ENCODE measurements at places on chromosomes 11 and 22.

DNA sequence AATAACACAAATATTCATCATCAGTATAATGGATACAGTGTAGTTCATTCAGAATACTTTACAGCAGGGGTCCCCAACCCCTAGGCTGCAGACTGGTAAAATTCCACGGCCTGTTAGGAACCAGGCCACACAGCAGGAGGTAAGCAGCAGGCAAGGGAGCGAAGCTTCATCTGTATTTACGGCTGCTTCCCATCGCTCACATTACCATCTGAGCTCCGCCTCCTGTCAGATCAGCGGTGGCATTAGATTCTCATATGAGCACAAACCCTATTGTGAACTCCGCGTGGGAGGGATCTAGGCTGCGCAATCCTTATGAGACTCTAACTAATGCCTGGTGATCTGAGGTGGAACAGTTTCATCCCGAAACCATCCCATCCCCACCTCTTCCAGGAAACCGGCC lies 125.1 kb downstream of the SERGEF start:
- no peak for DNase-seq

DNA sequence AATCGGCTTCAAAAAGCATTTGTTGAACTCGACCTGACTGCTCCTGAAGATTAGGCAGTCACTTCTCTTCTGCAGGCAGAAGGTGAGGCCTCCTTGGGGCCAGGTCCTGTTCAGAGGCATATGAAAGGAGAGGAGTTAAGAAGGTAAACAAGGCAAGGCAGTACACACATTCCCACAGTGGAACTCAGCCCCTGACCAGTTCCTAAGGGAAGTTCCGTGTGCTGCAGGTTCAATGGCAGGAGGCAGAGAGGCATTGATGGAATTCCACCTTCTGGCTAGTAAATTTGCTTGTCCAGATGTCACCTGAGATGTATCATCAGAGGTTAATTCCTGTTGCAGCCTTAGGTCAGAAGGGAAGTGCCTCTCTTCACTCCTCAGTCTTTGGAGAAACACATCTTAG lies 337.0 kb upstream of the MTNR1B start:
- no peak for DNase-seq

GRCh38 chr22:43633631-43634285 lies 178.3 kb downstream of the EFCAB6 start:
- DNase-seq = no peak

DNA sequence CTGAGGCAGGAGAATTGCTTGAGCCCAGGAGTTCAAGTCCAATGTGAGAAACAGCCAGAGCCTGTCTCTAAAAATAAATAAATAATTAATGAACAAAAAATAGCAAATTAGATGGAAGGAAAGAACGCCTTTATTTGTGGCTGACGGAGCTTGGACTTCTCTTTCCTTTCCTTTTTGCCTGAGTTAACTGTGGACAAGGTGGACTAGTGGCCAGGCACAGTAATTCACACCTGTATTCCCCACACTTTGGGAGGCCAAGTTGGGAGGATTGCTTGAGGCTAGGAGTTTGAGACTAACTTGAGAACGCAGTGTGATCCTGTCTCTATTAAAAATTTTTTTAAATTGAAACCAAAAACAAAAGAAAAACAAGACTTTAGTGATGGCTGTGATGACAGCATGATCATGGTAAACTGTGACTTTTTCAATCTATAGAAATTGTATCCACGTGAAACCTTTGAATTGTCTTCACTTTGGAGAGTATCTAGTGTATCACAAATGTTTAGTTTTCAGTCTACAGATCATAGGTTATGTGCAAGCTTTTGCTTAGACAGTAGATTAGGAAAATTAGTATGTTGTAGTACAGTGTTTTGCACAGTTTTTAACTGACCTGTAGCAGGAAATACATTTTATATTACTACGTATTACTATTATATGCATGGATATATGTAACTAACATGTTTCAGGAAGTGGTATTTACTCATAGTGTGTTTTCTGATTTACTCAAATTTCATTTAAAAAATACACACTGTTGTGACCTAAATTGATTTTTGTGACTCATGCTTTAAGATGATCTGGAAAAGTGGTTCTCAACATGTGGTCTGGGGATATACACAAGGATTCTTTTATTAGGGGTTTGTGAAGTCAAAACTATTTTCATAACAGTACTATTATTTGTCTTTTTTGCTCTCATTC lies 42.1 kb downstream of the KDM2A start:
- DNase-seq = no peak

- DNase-seq = no peak
Measured at GRCh38 chr11:76810151-76810853, 27.1 kb downstream of the TSKU start.

- DNase-seq = no peak
Measured at GRCh38 chr11:11416917-11417316, 63.9 kb upstream of the CSNK2A3 start.

All from NCI-H2029 treated with DMSO at 0.1 percent for 48 hours (cell line).